ENCODE measurements at places on chromosomes 11 and 22.

DNA sequence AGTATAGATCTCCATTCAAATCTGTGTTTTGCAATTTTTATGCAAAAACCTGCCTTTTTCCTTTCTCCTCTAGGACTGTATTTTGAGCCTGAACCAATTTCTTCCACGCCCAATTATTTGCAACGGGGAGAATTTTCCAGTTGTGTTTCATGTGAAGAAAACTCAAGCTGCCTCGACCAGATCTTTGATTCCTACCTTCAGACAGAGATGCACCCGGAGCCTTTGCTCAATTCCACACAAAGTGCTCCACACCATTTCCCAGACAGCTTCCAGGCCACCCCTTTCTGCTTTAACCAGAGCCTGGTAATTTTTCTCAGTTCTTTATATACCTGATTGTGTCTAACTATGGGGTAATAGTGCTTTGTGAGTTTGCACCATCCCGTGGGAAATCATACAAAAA, 8.0 kb downstream of the POU2AF3 start:
- no peaks in the 10 kb centered on the region for H3K4me1 ChIP-seq
- peaks cover 46% of the 10 kb centered on the region for H3K27me3 ChIP-seq

DNA sequence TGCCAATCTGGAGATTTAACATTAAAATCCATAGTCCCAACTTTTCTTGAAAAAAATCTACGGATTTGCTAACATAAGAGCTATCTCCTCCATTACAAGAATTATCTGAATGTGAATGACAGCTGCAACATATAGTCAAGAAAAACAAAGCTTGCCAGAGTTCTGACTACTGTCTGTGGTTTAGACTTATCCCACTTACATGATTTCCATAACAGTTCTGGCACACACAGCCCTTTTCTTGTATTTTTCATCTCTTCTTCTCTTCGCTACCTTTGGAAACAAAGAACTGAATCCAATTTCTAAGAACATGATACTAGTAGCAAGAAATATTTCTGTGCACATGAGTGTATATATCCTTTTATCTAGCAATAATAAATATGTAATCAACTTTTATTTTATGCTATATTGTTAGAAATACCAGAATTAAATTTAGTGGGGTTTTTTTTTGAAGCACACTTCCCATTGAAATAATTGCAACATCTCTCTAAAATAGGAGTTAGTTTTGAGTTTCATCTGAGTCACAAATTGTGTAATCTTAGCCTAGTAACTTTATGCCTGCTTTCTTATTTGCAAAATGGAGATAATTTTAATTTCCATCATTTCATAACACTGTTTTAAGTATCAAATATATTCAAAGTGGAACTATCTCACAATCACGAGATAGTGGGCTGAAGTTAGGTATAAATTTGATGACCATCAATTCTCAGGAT, 1217.6 kb downstream of the JRKL start:
- no peak overlapping the region for H3K27ac ChIP-seq
- H3K4me3 ChIP-seq: no peak overlapping the region
- DNase-seq: no peak
- H3K36me3 ChIP-seq: no peaks in the 10 kb centered on the region

DNA sequence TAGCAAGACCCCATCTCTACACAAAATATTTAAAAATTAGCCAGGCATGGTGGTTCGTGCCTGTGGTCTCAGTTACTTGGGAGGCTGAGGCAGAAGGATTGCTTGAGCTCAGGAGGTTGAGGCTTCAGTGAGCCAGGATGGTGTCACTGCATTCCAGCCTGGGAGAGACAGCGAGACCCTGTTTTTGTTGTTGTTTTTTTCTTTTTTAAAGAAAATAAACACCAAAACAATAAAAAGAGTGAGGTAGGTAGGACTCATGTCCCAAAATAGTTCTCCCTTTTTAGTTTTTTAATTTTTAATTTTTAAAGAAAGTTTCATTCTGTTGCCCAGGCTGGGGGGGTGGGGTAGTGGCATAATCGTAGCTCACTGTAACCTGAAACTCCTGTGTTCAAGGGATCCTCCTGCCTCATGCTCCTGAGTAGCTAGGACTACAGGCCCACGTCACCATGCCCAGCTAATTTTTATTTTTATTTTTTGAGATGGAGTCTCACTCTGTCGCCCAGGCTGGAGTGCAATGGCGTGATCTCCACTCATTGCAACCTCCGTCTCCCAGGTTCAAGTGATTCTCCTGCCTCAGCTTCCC, 25.5 kb upstream of the MALAT1 start:
- no peak for DNase-seq
- peaks cover 68% of the 10 kb centered on the region for H3K4me1 ChIP-seq
- H3K36me3 ChIP-seq: no peaks in the 10 kb centered on the region
- peak overlapping the region; percentile 97 for H3K27ac ChIP-seq

GRCh38 chr11:3022300-3022967, 30.3 kb upstream of the NAP1L4 start:
- H3K4me3 ChIP-seq: no peak overlapping the region
- no peaks in the 10 kb centered on the region for H3K4me1 ChIP-seq
- DNase-seq: no peak
- peaks cover 17% of the 10 kb centered on the region for H3K36me3 ChIP-seq
- H3K27ac ChIP-seq: no peak overlapping the region
- H3K27me3 ChIP-seq: no peaks in the 10 kb centered on the region

GRCh38 chr11:94533206-94533605, 10.5 kb upstream of the FUT4 start:
- no peak overlapping the region for H3K27ac ChIP-seq
- DNase-seq: no peak
- H3K4me3 ChIP-seq: no peak overlapping the region
- no peaks in the 10 kb centered on the region for H3K36me3 ChIP-seq
- H3K27me3 ChIP-seq: no peaks in the 10 kb centered on the region

GRCh38 chr11:121556937-121557336, 104.2 kb upstream of the SORL1-AS1 start:
- H3K27ac ChIP-seq: no peak overlapping the region
- H3K36me3 ChIP-seq: no peaks in the 10 kb centered on the region
- H3K4me3 ChIP-seq: no peak overlapping the region
- H3K27me3 ChIP-seq: no peaks in the 10 kb centered on the region
- peaks cover 20% of the 10 kb centered on the region for H3K4me1 ChIP-seq

DNA sequence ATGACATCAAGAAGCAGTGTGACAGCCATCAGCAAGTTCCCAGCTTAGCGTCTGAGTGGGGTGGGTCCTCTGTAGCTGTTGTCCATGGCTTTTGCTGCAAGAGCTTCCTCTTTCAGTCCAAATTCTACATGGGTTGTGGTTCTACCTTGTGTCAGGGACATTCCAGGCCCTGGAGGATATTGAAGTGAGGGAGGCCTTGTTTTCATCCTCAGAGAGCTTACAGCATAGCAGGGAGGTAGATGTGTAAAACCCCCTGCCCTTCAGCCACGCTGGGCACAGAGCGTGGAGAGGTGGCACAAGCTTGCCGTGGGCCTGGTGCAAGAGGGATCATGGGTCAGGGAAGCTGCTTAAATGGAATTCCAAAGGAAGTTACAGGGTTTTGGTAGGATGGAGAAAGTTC, 93.9 kb downstream of the GRIK4 start:
- no peak overlapping the region for H3K4me3 ChIP-seq
- no peaks in the 10 kb centered on the region for H3K4me1 ChIP-seq
- H3K36me3 ChIP-seq: no peaks in the 10 kb centered on the region
- no peak for DNase-seq
- H3K27me3 ChIP-seq: no peaks in the 10 kb centered on the region

DNA sequence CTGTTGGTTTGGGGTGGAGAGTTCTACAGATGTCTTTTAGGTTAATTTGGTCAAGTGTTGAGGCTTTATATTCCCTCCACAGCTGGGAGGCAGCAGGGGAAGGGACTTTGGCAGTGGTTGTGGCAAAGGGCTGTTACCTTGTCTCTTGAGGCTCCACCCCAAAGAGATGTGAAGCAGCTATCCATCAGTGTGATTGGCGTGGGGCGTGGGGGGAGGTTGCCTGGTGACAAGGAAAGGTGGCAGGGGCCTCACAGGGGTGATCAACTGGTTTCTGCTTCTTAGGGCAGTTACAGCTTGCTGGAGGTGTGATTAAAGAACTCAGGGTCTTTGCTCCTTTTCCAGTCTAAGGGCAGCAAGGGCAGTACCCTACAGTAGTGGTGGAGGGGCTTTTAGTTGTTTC, 59.3 kb downstream of the FANCF start:
- no peaks in the 10 kb centered on the region for H3K4me1 ChIP-seq
- no peak overlapping the region for H3K4me3 ChIP-seq
- no peak for DNase-seq
- no peaks in the 10 kb centered on the region for H3K36me3 ChIP-seq
- H3K27ac ChIP-seq: no peak overlapping the region

GRCh38 chr11:87444993-87445392, 407.3 kb downstream of the TMEM135 start:
- no peaks in the 10 kb centered on the region for H3K4me1 ChIP-seq
- no peak overlapping the region for H3K27ac ChIP-seq
- no peaks in the 10 kb centered on the region for H3K27me3 ChIP-seq
- no peak overlapping the region for H3K4me3 ChIP-seq
- DNase-seq: no peak

DNA sequence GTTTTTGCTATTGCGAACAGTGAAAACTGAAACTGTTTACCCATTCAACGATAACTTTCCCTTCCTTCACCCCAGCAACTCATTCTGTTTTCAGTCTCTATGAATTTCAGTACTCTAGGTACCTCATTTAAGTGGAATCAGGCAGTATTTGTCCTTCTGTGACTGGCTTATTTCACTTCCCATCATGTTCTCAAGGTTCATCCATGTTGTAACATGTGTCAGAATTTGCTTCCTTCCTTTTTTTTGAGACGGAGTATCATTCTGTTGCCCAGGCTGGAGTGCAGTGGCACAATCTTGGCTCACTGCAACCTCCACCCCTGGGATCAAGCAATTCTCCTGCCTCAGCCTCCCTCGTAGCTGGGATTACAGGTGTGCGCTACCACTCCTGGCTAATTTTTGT, 23.7 kb downstream of the HTR3B start:
- no peaks in the 10 kb centered on the region for H3K36me3 ChIP-seq
- H3K4me3 ChIP-seq: no peak overlapping the region
- no peak overlapping the region for H3K27ac ChIP-seq
- DNase-seq: no peak
- no peaks in the 10 kb centered on the region for H3K27me3 ChIP-seq

GRCh38 chr11:15379483-15379882, 264.8 kb downstream of the INSC start:
- no peaks in the 10 kb centered on the region for H3K4me1 ChIP-seq
- no peaks in the 10 kb centered on the region for H3K36me3 ChIP-seq
- no peak for DNase-seq
- H3K4me3 ChIP-seq: no peak overlapping the region
- H3K27ac ChIP-seq: no peak overlapping the region

- H3K36me3 ChIP-seq: no peaks in the 10 kb centered on the region
- peak overlapping the region; percentile 80 for H3K27ac ChIP-seq
- no peak for DNase-seq
- H3K4me1 ChIP-seq: peaks cover 68% of the 10 kb centered on the region
Measured at GRCh38 chr11:69700278-69701140, 3.3 kb downstream of the FGF19 start.

DNA sequence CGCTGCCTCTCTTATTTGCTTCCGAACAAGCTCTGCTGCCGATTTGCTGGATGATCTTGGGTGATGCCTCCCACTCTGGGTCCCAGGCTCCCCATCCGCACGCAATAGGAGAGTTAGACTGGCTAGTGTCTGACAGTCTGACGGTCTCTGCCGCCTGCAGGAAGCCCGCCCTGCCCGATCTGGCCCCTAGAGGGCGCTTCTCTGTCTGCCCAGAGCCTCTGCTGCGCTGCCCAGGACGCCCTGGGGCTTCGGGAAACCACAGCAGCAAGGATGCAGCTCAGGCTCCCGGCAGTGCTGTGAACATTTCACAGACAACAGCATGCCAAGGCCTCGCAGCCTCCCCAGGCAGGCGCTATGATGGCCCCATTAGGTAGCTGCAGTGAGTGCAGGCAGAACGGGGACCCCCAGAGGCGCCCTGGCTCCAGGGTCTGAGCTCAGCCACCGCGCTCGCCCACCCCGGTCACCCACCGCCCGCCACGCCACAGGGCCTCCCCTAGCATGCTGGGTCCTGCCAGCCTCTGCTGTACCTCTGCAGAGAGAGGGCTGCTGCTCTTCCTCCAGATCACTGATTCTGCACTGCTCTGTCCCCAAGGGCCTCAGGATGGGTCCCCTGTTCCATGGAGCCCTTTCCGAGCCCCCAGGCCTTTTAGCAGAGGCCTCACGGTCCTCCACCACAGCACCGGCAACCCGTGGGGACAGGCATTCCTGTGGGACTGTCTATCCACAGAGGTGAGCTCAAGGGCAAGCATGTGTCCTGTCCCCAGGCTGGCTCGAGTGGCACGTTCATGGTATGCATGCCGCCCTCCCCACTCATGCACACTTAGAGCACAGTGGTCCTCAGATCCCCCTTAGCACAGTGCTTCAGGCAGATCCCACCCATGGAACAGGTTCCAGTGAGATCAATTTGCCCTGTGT, 4.3 kb upstream of the BAIAP2L2 start:
- peaks cover 17% of the 10 kb centered on the region for H3K4me1 ChIP-seq
- no peak overlapping the region for H3K27ac ChIP-seq
- no peaks in the 10 kb centered on the region for H3K27me3 ChIP-seq
- DNase-seq: peak; percentile 37
- H3K36me3 ChIP-seq: no peaks in the 10 kb centered on the region

DNA sequence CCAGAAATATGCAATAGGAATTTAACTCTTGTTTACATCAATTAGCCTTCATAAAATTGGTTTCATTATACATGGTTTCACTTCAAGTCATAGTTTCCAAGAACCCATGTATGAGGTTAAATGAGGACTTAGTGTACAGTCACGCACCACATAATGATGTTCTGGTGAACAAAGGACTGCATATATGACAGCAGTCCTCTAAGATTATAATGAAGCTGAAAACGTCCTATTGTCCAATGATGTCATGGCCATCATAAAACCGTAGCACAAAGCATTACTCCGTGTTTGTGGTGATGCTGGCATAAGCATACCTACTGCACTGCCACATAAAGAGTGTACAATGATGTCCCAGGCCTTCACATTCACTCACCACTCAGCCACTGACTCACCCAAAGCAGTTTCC, 31.1 kb downstream of the SMCO4 start:
- H3K27me3 ChIP-seq: no peaks in the 10 kb centered on the region
- H3K27ac ChIP-seq: no peak overlapping the region
- no peaks in the 10 kb centered on the region for H3K4me1 ChIP-seq
- no peaks in the 10 kb centered on the region for H3K36me3 ChIP-seq

- no peaks in the 10 kb centered on the region for H3K4me1 ChIP-seq
- H3K27me3 ChIP-seq: peaks cover 3% of the 10 kb centered on the region
- no peak for DNase-seq
- no peaks in the 10 kb centered on the region for H3K36me3 ChIP-seq
- no peak overlapping the region for H3K27ac ChIP-seq
Measured at GRCh38 chr22:36180928-36181327, 20.4 kb upstream of the APOL3 start.

DNA sequence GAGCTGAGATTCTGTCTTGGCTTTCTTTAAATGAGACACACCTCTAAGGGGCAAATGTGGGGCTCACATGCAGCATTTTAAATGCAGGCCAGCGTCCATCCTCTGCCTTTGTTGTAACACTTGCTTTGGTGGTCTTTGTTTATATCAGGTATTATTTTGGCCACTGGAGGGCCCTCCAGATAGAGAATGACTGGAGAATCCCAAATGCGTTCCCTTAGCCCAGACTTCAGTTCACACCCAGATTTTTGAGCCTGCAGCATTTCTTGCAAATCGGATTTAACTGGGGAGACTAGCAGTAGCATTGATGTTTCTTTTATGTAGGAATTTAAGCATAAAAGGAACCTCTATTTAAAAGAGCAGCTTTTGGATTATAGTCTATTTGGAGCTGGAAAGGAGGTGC, 200.2 kb upstream of the SORL1-AS1 start:
- no peaks in the 10 kb centered on the region for H3K36me3 ChIP-seq
- peaks cover 19% of the 10 kb centered on the region for H3K4me1 ChIP-seq
- H3K4me3 ChIP-seq: no peak overlapping the region
- no peak overlapping the region for H3K27ac ChIP-seq
